NCI-H1105 (cell line): ENCODE measurements at places on chromosomes 2 and 18.

GRCh38 chr18:8140841-8141501, 468.3 kb upstream of the RAB12 start:
- DNase-seq, result no peak

DNA sequence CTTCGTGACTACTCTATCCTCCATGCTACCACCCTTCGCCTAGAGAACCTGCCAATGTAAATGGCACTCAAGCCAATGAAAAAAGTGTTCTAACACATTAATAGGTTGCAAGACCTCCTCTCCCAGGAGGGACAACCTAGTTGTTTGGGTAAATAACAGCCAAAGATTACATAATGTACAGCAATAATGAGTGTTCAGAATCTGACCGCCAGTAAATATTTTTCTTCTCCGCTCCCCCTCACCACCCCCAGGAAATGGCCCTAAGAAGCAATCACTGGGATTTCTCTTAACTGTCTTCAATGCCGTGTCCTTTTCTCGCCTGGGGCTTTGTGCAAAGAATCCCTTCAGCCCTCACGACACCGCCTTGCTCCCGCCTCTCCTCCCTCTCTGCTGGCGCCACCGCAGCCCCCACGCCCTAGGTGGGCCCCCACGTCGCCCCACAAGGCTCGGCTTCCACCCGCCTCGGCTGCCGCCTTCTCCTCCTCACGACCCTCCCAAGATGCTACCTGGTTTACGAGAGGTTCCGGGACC, 458 bp downstream of the HYCC2 start:
- DNase-seq, result peak; percentile 10

- no peak for DNase-seq
Measured at GRCh38 chr2:35298493-35298892, 1057.1 kb upstream of the CRIM1 start.

GRCh38 chr18:3910512-3910911, 460.5 kb downstream of the TGIF1 start:
- DNase-seq, result no peak

DNA sequence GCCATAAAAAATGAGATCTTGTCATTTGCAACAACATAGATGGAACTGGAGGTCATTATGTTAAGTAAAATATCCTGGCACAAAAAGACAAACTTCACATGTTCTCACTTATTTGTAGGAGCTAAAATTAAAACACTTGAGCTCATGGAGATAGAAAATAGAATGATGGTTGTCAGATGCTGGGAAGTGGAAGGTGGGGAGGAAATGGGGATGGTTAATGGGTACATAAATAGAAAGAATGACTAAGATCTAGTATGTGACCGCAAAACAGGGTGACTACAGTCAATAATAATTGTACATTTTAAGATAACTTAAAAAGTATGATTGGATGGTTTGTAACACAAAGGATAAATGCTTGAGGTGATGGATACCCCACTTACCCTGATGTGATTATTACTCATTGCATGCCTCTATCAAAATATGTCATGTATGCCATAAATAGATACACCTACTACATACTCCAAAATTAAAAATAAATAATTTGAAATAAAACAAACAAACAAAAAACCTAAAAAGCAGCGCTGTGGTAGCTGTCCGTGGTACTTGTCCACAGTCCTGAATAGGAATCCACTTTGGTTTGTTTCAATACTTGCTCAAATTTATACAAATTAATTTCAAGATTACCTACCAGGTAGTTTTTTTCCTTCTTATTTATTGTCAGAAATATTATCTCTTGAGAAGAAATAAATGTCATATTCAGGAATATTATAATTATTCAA, 224.5 kb downstream of the DLGAP1 start:
- DNase-seq, result no peak

DNA sequence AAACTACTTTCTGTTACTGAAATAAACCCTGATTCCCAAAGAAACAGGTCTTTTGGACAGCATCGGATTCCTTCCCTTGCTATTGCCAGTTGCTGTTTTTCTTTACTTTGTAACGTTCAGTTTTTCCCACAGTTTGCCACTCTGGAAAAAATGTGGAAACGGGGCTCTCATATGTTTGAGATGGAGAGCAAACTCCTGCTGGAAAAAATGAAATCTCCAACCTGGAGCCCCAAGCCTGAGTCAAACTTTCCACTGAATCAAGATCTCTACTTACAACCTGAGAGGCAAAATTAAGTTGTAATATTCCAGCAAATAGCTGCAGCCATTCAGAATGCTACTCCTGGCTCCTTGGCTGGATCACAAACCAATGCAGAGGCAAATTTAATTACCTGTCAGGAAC, 270.7 kb downstream of the SRBD1 start:
- no peak for DNase-seq

- peak; percentile 49 for DNase-seq
Measured at GRCh38 chr18:50638884-50639420, 79.1 kb downstream of the MAPK4 start.

GRCh38 chr18:39184176-39184575, 1618.6 kb upstream of the CELF4 start:
- no peak for DNase-seq
